ENCODE measurements at places on chromosomes 4 and X.
A peak's percentile ranks its signal among the peaks of the same experiment; 100 is the strongest.

GRCh38 chr4:98584265-98584664 lies 74.1 kb downstream of the TSPAN5 start:
- no peak for DNase-seq

GRCh38 chr4:24791043-24791442 lies 4.3 kb upstream of the SOD3 start:
- no peak for DNase-seq

- no peak for DNase-seq
Measured at GRCh38 chr4:166602068-166602467, 632.2 kb downstream of the SPOCK3 start.

DNA sequence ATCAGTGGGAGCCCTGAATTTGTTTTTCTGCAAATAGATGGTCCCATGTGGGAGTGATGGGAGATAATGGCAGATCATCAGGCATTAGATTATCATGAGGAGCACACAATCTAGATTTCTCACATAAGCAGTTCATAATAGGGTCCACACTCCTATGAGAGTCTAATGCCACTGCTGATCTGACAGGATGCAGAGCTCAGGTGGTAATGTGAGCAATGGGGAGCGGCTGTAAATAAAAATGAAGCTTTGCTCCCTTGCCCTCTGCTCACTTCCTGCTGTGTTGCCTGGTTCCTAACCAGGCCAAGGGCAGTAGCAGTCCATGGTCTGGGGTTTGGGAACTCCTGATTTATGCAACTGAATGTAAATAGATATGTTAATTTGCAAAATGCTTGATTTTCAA lies 538.6 kb downstream of the TRAM1L1 start:
- DNase-seq: no peak

- DNase-seq: no peak
Measured at GRCh38 chr4:65670331-65671031, at the start of gene EPHA5. TSS of gene EPHA5 (minus strand) at chr4:65670489. CDS start at chr4:65669742, 747 bp downstream.

- DNase-seq: peak; percentile 65
Measured at GRCh38 chr4:39469429-39470077, 10.7 kb downstream of the LIAS start.

DNA sequence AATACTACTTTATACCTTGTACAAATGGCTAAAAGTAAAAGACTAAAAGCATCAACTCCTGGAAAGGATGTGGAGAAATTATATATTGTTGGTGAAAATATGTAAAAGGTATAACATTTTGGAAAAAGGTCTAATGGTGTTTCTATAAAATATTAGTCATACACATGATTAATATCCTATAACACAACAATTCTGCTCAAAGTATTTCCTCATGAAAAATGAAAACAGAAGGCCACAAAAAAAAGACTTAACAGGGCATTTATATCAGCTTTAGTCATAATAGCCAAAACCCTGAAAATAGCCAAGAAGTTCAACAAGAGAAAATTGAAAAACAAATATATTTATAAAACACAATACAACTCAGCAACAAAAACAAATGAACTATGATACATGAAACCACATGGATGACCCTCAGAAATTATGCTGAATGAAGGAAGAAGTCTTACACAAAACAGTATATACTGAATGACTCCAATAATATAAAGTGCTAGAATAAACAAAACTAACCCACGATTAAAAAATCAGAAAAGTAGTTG lies 38.8 kb downstream of the TBCK start:
- no peak for DNase-seq

- no peak for DNase-seq
Measured at GRCh38 chrX:66680451-66680850, 41.6 kb upstream of the EDA2R start.

DNA sequence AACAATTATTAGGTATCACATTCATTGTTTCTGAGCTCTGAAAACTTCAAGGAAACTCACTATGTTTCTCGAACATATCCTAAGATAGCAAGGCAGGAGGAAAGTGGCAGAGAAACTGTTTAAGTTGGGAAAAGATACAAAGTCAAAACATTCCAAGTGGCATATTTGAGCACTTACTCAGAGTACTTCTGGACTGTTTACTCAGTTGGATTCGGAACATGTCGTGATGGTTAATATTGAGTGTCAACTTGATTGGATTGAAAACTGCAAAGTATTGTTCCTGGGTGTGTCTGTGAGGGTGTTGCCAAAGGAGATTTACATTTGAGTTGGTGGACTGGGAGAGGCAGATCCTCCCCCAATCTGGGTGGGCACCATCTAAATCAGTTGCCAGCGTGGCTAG lies 298.3 kb downstream of the IL1RAPL2 start:
- DNase-seq: no peak

DNA sequence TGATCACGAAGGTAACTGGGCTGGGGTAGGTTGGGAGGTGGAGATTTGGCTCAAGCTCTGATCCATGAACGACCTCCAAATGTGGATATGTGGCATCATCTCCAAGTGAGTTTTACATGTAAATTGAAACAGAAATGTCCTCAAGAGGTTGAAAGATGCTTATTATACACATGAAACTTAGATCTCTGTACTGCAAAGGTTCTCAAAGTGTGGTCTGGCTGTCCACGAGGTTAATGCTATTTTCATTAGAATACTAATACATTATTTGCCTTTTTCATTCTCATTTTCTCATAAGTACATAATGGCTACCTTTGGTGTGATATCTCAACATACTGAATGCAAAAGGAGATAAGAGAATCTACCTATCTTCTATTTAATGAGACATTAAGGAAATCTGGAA lies 198.2 kb downstream of the RASL11B start:
- DNase-seq: no peak
